ENCODE measurements at places on chromosomes 6 and 20.

- no peak overlapping the region for H3K4me3 ChIP-seq
- H3K36me3 ChIP-seq: no peaks in the 10 kb centered on the region
- no peak for DNase-seq
- H3K27me3 ChIP-seq: no peaks in the 10 kb centered on the region
- H3K27ac ChIP-seq: no peak overlapping the region
- no peaks in the 10 kb centered on the region for H3K4me1 ChIP-seq
Measured at GRCh38 chr6:159254186-159254585, 85.0 kb downstream of the FNDC1 start.

DNA sequence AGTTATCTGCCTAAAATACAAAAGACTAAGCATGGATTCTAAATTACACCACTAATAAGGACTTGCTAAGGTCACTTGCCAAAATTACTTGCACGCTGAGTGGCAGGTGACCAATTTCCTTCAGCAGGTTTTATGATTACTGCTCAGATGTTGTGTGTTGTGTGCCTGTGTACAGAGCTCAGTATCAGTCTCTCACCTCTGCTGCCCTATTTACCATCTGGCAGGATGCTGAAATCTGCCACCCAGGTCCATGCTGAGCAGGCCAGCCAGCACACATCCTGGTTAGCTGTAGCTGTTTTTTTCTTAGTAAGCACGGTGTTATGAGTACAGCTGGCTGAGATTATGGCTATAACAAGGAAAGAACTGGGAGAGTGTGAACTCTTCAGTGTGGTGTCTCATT is 34.0 kb downstream of the ELOVL4 start:
- H3K36me3 ChIP-seq: no peaks in the 10 kb centered on the region
- no peaks in the 10 kb centered on the region for H3K4me1 ChIP-seq
- H3K4me3 ChIP-seq: no peak overlapping the region
- DNase-seq: no peak
- H3K27me3 ChIP-seq: peaks cover 8% of the 10 kb centered on the region
- no peak overlapping the region for H3K27ac ChIP-seq

GRCh38 chr20:31704225-31705119 is 18.2 kb downstream of the BCL2L1 start:
- no peak overlapping the region for H3K4me3 ChIP-seq
- H3K27ac ChIP-seq: peak overlapping the region; percentile 8
- no peaks in the 10 kb centered on the region for H3K27me3 ChIP-seq
- peaks cover 65% of the 10 kb centered on the region for H3K4me1 ChIP-seq
- DNase-seq: no peak

DNA sequence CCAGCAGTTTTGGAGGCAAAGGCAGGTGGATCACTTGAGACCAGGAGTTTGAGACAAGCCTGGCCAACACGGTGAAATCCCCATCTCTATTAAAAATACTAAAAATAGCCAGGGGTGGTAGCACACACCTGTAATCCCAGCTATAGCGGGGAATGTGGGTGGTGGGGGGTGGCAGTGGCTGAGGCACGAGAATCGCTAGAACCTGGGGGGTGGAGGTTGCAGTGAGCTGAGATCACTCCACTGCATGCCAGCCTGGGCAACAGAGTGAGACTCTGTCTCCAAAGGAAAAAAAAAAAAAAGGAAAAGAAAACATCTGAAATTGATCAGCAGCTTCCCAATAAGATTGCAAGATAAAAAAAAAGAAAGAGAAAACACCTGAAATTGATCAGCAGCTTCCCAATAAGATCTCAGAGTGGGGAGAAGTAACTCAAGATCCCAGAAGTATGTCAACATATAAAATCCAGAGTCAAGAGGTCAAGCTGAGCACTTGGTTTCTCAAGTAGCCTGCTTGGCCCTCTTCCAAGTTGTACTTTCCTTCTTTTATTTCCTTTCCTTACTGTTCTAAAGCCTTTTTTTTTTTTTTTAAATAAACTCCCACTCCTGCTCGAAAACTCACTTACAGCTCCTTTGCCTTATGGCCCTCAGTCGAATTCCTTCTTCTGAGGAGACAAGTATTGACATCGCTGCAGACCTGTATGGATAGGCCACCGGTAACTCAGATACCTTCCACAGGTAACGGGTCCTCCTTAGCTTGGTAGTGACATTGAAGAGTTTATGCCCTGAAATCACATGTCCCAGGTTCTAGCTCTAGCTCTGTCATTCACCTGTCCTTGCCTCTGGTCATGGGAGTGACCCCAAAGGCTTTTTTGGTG is 368.5 kb upstream of the SYNCRIP start:
- no peaks in the 10 kb centered on the region for H3K27me3 ChIP-seq
- no peaks in the 10 kb centered on the region for H3K4me1 ChIP-seq
- no peaks in the 10 kb centered on the region for H3K36me3 ChIP-seq

DNA sequence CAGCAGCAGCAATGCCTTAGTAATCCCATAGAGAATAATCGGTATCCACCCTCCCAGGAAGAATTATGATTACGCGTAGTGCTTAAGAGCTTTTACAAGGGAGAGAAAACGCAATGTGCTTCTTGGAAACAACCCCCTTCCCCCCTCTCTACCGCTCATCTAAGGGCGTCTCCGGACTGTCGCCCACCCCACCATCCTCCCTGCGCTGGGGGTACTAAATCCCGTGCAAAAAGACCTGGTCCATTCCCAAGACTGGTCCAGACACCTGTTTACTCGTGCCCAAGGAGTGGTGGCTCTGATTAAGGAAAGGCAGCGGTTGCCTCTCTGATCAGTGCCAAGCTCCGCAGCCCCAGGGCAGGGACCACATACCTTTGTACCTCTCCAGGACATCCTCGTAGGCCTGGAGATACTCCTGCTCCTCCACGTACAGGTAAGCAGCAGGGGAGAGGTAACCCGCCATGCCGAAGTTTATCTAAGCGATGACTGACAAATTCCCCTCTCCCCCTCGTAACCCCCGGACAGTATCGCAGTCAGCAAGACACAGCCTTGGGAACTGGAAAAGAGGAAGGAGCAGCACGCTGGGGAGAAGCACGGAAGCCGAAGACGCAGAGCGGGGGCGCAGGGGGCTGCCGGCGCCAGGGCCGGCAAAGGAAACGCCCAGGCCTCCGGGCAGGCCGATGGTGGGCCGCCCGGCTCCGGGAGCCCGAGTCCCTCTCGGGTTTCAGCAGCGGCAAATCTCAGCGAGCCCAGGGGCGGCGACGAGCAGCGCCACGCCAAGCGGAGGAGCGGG is 112.0 kb upstream of the BEND6 start:
- peaks cover 55% of the 10 kb centered on the region for H3K27me3 ChIP-seq
- peak overlapping the region; percentile 84 for H3K27ac ChIP-seq
- no peak for DNase-seq
- H3K4me1 ChIP-seq: peaks cover 6% of the 10 kb centered on the region
- H3K36me3 ChIP-seq: no peaks in the 10 kb centered on the region

DNA sequence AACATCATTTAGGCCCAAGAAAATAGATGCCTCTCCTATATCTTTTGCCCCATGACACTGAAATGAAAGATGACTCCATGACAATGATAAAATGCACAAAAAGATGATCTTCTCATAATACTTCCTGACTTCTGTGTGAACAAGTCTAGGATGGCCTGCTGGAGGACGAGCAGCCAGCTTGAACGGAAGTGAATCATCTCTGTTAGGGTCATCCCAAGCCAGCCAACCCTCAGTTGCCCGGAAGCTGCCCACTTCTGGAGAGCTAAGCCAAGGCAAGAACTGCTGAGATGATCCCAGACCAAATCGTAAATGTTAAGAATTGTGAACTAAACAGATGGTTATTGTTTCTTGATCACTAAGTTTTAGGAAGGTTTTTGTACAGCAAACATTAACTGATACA is 249.7 kb upstream of the HS3ST5 start:
- no peak overlapping the region for H3K27ac ChIP-seq
- no peaks in the 10 kb centered on the region for H3K27me3 ChIP-seq
- no peak overlapping the region for H3K4me3 ChIP-seq
- H3K4me1 ChIP-seq: no peaks in the 10 kb centered on the region

DNA sequence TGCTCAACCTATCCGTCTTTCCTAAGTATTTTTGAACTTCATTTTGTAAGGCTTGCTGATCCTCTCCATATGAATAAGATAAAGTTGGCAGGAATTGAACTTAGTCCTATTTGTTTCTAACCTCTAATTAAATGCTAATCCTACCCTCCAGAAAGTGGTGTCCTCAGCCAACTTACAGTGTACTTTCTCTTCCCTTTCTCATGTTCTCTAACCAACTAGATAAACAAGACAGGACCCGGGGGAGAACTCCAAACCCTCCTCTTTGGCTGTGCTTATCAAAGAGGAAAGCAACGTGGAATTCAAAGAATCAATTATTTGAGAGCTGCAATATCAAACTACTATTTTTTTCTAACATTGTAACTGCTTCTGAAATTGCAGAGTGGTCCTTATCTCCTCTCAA is 56.5 kb upstream of the NRSN1 start:
- H3K27ac ChIP-seq: no peak overlapping the region
- H3K27me3 ChIP-seq: no peaks in the 10 kb centered on the region
- H3K36me3 ChIP-seq: no peaks in the 10 kb centered on the region
- H3K4me3 ChIP-seq: no peak overlapping the region
- no peak for DNase-seq
- H3K4me1 ChIP-seq: no peaks in the 10 kb centered on the region

GRCh38 chr6:35165630-35166071 is 24.5 kb upstream of the TCP11 start:
- peaks cover 6% of the 10 kb centered on the region for H3K36me3 ChIP-seq
- H3K27me3 ChIP-seq: peaks cover 17% of the 10 kb centered on the region
- peaks cover 8% of the 10 kb centered on the region for H3K4me1 ChIP-seq
- no peak for DNase-seq

GRCh38 chr20:15882553-15882952 is 690.7 kb downstream of the KIF16B start:
- no peaks in the 10 kb centered on the region for H3K36me3 ChIP-seq
- no peak overlapping the region for H3K4me3 ChIP-seq
- H3K4me1 ChIP-seq: no peaks in the 10 kb centered on the region
- no peaks in the 10 kb centered on the region for H3K27me3 ChIP-seq

- H3K27ac ChIP-seq: no peak within 1 kb of the TSS
- peak; percentile 66 for DNase-seq
- peaks cover 15% of the 10 kb centered on the region for H3K4me1 ChIP-seq
- peak within 1 kb of the TSS; percentile 82 for H3K4me3 ChIP-seq
Measured at GRCh38 chr6:151493804-151494234, at the start of gene CCDC170. Gene CCDC170, plus strand, starts transcription at chr6:151494017. Its CDS starts 112 bp downstream, at chr6:151494129.

DNA sequence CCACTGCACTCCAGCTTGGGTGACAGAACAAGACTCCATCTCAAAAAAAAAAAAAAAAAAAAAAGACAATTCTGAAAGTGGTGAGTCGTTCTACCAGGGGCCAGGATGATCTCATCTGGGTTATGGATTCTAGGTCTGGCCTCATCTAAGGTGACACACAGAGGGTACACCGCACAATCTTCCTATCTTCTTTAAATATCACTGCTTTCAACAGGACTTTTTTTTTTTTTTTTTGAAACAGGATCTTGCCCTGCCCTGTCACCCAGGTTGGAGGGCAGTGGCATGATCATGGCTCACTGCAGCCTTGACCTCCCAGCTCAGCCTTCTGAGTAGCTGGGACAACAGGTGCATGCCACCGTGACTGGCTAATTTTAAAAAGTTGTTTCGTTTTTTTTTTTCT is 67.7 kb downstream of the SLC16A10 start:
- no peak for DNase-seq
- no peak overlapping the region for H3K27ac ChIP-seq
- H3K36me3 ChIP-seq: no peaks in the 10 kb centered on the region
- H3K27me3 ChIP-seq: peaks cover 6% of the 10 kb centered on the region
- H3K4me3 ChIP-seq: no peak overlapping the region

- no peaks in the 10 kb centered on the region for H3K36me3 ChIP-seq
- H3K27me3 ChIP-seq: no peaks in the 10 kb centered on the region
- H3K4me3 ChIP-seq: no peak overlapping the region
- no peaks in the 10 kb centered on the region for H3K4me1 ChIP-seq
Measured at GRCh38 chr6:170062915-170063241, 228.0 kb downstream of the DLL1 start.

DNA sequence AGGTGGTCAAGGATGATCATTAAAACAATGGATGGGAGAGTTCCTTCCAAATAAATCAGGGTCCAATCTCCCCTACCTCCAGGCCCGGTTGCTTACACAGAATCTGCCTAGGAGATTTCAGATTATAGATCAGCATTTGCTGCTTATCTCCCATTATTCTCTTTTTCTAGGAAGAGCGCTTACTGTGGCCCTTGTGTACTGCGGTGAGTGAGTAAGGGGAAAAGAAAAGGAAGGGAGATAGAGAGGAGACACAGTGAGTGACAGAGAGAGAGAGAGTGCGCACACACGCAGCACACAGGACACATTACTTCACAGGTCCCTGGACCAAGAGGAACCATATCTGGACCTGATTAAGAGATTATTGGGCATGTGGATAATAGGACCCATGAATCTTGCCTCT is 6.2 kb downstream of the LATS1 start:
- peaks cover 43% of the 10 kb centered on the region for H3K4me1 ChIP-seq
- H3K27me3 ChIP-seq: no peaks in the 10 kb centered on the region
- no peak overlapping the region for H3K4me3 ChIP-seq
- no peak for DNase-seq

DNA sequence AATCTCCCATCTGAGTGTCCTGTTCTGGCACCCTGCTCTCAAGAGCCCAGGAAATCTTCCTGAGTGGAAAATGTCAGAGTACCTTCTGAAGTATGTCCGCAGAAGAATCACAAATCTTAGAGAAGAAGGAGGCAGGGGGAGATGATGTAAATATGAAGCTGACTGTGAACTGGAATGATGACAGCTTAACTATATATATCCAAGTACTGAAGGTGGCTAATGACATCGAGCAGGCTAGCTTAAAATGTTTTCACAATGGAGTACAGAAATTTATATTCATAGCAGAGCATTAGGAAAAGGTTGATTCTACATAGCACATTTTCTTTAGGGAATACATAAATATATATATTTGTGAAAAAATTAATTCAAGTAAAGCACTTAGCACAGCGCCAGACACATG is 64.3 kb downstream of the BMP5 start:
- no peak for DNase-seq
- H3K4me1 ChIP-seq: no peaks in the 10 kb centered on the region
- H3K4me3 ChIP-seq: no peak overlapping the region

DNA sequence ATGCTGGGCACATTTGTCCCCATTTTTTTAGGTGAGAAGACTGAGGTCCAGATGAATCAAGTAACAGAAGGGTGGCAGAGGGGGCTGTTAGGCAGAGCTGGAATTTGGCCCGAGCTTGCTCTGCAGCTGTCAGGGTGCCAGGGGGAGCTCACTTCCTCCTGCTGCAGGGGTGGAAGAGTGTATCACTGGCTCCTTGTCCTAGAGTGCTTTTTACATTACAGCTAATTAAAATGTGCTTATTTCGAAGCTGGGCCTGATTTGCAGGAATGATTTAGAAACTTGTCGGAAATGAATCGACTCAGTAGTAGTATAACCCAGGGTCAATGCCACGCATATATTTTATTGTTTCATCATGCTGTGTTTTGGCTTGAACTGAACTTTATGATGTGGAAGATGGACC is 11.1 kb downstream of the TOX2 start:
- H3K27ac ChIP-seq: no peak overlapping the region
- DNase-seq: no peak
- no peaks in the 10 kb centered on the region for H3K36me3 ChIP-seq
- H3K4me1 ChIP-seq: peaks cover 50% of the 10 kb centered on the region
- H3K4me3 ChIP-seq: peak overlapping the region; percentile 23

DNA sequence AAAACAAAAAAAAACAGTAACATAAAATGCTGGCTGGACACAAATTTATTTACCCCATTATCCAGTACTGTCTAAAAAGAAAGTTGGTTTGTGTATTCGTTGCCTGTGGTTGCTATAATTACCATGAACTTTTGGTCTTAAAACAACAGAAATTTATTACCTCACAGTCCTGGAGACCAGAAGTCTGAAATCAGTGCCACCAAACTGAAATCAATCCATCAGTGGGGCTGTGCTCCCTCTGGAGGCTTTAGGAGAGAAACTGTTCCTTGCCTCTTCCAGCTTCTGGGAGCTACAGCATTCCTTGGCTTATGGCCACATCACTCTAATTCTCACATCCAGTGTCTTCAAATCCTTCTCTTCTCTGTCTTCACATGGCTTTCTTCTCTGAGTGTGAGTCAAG is 79.4 kb downstream of the SNX5 start:
- no peaks in the 10 kb centered on the region for H3K36me3 ChIP-seq
- peaks cover 6% of the 10 kb centered on the region for H3K4me1 ChIP-seq
- no peak overlapping the region for H3K4me3 ChIP-seq
- peaks cover 29% of the 10 kb centered on the region for H3K27me3 ChIP-seq
